ENCODE measurements at places on chromosomes 3 and 15. TPM values are rescaled to one million over a fixed set of nuclear protein-coding genes. Genes with fewer than 3 reads are reported as not detected.

GRCh38 chr15:33654860-33655259, 313.4 kb upstream of the CHRM5 start:
- DNase-seq, result no peak

DNA sequence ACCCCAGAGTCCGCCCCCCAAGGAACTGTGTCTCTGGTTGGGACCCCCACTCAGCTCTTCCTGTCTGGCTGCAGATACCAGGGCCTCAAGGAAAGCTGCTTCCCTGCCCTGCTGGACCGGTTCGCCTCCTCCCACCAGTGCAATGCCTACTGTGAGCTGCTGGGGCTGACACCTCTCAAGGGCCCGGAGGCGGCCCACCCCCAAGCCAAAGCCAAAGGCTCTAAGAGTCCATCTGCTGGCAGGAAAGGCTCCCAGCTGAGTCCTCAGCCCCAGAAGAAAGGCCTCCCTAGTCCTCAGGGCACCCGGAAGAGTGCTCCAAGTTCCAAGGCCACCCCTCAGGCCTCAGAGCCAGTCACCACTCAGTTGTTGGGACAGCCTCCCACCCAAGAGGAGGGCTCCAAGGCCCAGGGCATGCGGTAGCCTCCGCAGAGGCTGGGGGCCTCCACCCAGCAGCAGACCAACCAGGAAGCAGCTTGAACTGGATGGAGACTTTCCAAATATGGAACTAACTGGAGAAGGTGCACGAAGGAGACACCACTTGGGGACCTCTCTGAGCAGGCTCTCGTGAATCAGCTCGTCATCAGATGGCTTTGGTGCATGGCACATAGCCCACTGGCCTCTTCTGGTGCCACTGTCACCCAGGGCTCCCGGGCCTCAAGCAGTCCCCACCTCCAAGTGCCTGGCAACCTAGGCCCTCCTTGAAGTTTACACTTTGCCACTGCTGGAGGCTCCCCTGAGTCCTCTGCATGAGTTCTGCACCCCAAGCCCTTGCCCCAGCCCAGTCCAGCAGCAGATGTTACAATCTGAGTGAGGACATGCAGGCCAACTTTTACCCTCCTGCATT, 16.2 kb upstream of the SLC28A1 start:
- DNase-seq, result no peak

GRCh38 chr3:114504941-114505628, 211.3 kb downstream of the TIGIT start:
- DNase-seq, result no peak

- DNase-seq, result no peak
Observed at GRCh38 chr3:172270557-172271166, 177.6 kb downstream of the GHSR start.

CYP1A2 gene
- total RNA-seq, result not detected

GRCh38 chr3:197151580-197151979, 122.0 kb upstream of the MELTF start:
- DNase-seq, result peak; percentile 44

- DNase-seq, result no peak
Observed at GRCh38 chr3:14761121-14761672, 57.6 kb upstream of the FGD5 start.

THPO gene
- total RNA-seq, result 0.89 TPM

DNA sequence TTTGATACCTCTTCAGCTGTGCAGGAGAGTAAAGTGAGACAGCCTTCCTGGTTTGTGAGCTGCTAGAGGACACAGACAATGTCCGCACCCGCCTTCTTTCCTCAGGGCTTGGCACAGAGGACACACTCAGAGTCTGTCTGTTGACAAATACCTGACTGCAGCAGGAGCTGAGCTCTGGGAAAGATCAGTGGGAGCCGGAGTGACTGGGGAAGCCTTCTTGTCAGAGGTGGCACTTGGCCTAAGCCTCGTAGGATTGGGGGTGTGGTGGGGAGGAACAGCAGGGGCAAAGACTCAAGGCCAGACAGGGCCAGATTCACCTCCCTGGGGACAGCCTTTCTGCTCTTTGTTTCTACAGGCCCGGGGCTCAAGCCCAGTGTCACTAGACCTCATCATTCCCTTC, 3.3 kb upstream of the IL17RC start:
- no peak for DNase-seq

DNA sequence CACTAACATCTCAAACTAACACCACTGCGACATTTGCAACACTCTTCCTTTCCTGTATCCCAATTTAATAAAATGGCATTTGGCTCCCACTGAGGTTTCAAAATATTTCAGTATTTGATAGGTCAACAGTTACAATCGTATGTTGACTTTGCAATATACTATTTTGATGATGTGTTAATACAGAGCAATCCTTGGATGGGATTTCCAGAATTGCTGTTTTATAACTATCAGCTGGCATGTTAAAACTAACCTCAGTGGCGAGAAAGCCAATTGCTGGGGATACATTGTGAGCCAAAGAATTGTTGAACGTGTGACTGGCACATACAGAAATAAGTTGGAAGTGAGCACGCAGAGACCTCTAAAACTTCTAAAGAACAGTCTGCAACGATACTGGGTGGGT, 226.1 kb upstream of the LYSMD4 start:
- DNase-seq, result no peak

DNA sequence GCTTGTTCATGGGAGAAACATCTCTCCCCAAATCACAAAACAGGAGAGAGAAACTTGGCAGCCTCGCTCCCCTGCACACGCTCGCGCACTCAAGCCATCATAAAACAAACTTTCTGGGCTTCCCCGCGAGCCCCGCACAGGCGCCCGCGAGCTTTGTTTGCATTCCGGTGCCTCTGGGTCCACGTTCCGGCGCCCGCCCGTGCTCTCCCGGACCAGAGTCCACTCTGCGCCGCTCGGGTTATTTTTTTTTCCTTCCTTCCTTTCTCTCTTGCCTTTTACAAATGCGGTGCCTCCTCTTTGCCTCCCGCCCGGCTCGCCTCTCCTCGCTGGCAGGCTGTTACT, 363 bp downstream of the MAGI1 start:
- DNase-seq, result no peak

AMIGO3 gene
- total RNA-seq, result not detected

KBTBD13 gene
- 0.18 TPM for total RNA-seq

- DNase-seq, result no peak
Observed at GRCh38 chr3:53841296-53841695, 4.9 kb downstream of the CHDH start.

- no peak for DNase-seq
Observed at GRCh38 chr15:60935130-60935529, 294.0 kb downstream of the RORA start.

GRCh38 chr3:62151591-62151990, 221.8 kb downstream of the FEZF2 start:
- DNase-seq, result no peak

- DNase-seq, result no peak
Observed at GRCh38 chr3:10817506-10817905, 1.5 kb downstream of the SLC6A11 start.

- no peak for DNase-seq
Observed at GRCh38 chr3:197431346-197431910, 124.3 kb downstream of the BDH1 start.

- DNase-seq, result peak; percentile 91
Observed at GRCh38 chr3:172153335-172153861, 114.0 kb downstream of the FNDC3B start.

GRCh38 chr3:52313774-52314188, 2.3 kb upstream of the DNAH1 start:
- DNase-seq, result no peak

GRCh38 chr3:28504976-28505375, 156.4 kb upstream of the AZI2 start:
- DNase-seq, result no peak
